Calu3 (cell line): ENCODE measurements at places on chromosomes 12 and 14.

GRCh38 chr14:101353422-101353821 lies 207.9 kb upstream of the DIO3 start:
- no peak for DNase-seq

GRCh38 chr12:53096089-53096741 lies 1.3 kb upstream of the IGFBP6 start:
- DNase-seq, result no peak

- DNase-seq, result no peak
Measured at GRCh38 chr12:25264862-25265261, 14.1 kb upstream of the KRAS start.

DNA sequence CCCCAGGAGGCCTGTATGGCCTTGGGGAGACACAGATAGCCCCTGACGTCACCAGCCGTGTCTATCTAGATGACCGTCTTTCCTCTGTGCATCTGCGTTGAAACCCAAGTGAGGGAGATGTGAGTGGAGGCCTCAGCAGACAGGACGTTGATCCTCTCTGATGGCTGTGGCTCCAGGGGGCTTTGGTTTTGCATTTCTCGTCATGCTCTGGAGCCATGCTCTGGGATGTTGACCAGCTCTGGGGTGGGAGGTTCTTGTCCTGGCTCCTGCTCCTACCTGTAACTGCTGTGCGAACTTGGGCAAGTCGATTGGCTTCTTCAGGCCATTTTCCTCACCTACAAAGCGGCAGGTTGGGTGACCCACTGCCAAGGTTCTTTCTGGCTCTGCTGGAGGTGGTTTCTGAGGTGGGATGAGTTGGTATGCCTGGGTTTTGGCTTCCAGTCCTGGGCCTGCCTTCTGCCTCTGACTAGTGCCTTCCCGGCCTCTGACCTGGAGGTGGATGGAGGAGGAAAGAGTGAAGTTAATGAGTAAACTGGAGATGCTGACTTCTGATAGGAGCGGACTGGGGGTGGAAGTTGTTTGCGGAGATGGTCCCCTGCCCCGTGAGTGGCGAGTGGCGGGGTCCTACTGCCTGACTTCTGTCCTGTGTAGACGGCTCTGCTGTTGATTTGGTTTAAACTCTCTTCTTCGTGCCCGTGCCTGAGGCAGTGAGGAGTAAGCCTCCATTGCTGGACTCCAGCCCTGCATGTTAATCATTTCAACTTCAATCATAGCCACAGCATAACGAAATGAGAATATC lies 8.4 kb downstream of the TSPAN9 start:
- DNase-seq, result no peak

DNA sequence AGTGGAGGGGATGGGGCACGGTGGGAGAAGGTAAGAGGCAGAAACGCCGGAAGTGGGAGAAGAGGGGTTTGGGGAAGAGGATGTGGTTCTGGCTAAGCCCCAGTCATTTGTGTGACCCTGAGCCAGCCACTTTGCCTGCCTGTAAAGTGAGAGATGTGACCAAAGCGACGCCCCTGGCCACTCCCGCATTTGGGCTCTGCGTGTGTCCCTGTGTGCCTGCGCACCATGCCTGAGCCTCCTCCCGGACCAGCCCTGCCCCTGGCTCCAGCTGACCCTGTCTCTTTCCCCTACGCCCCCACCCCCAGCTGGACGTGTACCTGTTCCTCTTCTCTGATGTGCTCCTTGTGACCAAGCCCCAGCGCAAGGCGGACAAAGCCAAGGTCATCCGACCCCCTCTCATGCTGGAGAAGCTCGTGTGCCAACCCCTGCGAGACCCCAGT lies 8.0 kb downstream of the PLEKHG6 start:
- DNase-seq, result no peak

DNA sequence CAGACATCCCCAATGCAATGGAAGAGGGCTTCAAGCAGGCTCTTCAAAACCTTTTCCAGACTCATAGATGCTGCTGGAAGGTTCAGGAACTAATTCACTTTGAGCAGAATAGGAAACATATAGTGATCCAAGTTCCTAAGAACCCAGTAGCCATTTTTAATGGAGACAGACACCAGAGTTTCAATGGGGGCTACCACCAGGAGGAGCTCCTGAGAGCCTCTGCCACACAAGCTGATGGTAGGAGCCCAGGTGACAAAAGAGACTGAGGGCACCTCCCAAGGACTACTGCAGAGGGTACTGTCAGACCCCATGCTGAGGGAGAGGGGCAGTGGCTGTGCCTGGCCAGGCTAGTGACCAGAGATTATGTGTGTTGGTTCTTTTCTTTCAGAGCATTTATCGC lies 45.9 kb downstream of the IFNG start:
- peak; percentile 41 for DNase-seq

- DNase-seq, result no peak
Measured at GRCh38 chr12:119869720-119870119, 7.4 kb downstream of the CIT start.

DNA sequence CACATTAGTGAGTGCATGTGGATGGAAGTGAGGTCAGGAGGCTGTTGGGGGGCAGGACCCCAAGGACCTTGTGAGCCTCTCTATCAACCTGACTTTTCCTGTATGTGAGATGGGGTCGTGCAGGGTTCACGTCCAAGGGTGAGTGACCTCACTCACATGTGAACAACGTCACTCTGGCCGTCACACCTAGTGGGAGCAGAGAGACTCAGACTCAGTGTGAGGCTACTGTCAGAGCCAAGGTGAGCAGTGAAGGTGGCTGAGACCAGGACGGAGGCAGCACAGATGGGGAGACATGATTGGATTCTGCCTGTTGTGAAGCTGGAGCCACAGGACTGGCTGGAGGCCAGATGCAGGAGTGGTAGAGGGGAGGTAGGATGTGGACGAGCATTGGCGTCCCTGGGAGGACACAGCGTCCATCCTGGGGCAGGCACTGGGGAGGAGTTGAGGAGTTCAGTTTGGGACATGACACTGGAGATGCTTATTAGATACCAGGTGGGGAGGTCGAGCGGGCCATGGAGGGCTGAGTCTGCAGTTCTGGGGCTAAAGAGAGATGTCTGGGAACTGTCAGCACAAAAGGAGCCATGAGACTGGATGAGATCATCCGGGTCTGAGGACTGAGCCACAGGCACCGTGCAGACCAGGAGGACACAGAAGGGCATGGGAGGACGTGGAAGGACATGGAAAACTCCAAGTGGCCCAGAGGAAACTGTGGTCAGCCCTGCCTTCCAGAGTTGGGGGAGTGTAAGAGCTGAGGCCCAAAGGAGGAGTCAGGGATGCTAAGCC lies 92.8 kb downstream of the LGMN start:
- no peak for DNase-seq

DNA sequence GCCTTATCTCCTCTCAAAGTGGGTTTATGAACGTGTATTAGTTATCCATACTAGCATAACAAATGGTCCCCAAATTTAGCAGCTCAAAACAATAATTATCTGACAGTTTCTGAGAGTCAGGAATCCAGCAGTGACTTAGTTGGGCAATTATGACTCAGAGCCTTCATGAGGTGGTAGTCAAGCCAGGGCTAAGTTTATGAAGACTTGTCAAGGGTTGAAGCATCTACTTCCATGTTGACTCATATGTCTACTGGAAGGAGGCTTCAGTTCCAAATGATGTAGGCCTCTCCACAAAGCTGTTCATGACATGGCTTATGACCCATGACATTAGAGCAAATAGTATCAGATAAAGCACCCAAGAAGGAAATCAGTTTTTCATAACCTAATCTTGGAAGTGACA lies 73.2 kb downstream of the IPO8 start:
- DNase-seq, result no peak

DNA sequence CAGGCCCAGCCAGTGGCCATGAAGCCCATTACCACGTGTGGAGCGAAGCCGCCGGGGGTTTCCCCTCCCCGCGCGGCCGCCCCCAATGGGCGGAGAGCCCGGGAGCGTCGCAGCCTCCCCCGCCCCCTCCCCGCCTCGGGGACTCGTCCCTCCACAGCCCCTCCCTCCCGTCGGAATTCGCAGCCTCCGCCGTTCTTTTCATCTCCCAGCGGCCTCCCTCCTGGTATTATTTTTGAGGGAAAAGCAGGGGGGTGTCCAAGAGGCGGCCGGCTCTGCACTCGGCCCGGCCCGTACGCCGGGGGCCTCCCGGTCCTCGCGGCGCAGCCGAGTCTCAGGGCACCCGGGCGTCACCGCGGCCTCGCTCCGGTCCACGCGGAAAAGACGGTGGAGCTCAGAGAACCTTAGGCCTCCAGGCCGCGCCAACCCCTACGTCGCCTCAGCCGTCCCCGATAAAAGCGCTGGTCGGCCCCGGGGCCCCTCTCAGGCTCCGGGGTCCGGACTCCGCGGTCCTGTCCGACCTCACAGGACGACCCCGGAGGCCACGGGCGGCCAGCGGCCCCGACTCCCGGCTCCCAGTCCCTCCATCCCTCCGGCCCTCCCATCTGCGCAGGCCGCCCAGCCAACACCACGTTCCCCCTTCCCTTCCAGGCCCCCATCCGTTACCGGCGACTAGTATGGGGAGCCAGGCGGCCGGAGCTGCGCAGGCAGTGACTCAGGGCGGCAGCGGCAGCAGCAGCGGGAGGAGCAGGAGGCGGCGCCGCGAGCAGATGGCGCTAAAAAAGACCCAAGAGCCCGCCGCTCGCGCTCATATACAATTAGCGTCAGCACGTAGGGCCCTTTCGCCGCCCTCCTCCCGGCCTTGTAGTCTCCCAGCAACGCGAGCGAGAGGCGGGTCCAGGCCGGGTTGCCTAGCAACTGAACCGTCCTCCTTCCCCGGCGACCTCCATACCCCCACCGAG lies at the start of gene NAP1L1:
NAP1L1 (minus strand) TSS at position 782 of the 959 bp plus-strand sequence. CDS start 10,466 bp downstream, outside the sequence.
- peak; percentile 98 for DNase-seq

DNA sequence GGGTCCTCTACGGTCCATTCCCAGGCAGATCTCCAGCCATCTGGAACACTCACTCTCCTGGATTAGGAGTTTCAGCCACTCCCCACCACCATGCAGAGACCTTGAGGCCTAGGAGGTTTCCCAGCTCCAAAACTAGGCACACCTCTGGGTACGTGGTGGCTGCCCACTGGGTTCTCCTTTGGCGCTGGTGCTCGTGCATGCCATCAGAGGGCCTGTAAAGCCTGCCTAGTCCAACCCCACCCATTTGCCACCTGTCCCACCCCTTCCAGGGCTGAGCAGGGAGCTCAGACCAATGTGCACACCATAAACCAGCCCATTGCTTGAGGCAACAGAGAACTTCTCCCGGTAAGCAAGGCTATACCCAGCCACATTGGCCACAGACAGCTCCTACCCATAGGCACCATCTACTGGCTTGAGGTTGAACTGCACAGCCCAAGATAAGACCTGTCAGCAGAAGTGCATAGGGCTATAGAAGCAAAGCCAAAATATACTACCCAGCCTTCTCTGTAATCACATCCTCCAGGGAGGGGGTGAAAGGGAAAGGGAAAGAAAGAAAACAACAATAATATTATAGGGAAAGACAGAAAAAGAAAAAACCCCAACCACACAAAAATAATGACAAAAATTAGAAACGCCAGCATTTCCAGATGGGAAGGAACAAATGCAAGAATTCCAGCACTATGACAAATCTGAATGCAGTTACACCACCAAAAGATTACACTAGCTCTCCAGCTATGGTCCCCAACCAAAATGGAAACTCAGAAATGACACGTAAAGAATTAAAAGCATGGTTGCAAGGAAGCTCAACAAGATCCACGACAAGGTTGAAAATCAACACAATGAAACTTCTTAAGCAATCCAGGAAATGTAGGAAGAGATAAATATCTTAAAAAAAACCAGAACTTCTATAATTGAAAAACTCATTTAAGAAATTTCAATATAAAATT lies 111.9 kb upstream of the CCDC175 start:
- DNase-seq, result peak; percentile 53

GRCh38 chr12:51960488-51960887 lies 9.0 kb downstream of the ACVR1B start:
- DNase-seq, result no peak

DNA sequence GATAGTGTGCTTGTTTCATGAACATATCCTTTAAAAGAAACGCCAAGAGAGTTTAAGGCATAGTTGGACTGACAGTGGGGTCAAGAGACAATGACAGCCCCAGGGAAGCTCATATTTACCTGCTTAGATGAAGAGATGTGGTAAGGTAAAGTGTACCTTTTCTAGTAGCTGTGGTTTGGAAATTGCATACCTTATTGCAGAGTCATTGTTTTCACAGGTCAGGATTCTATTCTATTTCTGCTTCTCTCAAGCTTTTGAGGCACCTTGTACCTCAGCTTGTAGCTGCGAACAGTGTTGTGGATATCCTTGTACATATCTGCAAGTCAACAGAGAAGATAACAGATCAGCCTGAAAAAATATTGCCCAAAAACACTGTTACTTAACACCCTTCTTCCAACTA lies 47.7 kb downstream of the ATP6V1D start:
- no peak for DNase-seq
